ENCODE measurements at places on chromosomes 16 and 17.

DNA sequence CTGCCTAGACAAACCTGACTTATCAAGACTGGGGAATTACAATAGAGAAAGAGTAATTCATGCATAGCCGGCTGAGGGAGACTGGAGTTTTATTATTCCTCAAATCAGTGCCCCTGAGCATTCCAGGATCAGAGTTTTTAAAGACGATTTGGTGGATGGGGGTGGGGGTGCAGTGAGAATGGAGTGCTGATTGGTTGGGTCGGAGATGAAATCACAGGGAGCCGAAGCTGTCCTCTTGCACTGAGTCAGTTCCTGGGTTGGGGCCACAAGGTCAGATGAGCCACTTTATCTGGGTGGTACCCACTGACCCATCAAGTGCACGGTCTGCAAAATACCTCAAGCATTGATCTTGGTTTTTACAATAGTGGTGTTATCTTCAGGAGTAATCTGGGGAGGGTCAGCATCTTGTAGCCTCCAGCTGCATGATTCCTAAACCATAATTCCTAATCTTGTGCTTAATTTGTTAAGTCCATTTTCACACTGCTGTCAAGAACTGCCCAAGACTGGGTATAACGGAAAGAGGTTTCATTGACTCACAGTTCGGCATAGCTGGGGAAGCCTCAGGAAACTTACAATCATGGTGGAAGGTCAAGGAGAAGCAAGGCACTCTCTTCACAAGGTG, 69.6 kb downstream of the MARF1 start:
- DNase-seq = no peak

GRCh38 chr16:15466886-15467781, 32.7 kb downstream of the BMERB1 start:
- DNase-seq = no peak

GRCh38 chr16:79707876-79708275, 107.3 kb upstream of the MAF start:
- DNase-seq = no peak

GRCh38 chr17:82277851-82278250, 4.4 kb upstream of the CSNK1D start:
- DNase-seq = no peak

DNA sequence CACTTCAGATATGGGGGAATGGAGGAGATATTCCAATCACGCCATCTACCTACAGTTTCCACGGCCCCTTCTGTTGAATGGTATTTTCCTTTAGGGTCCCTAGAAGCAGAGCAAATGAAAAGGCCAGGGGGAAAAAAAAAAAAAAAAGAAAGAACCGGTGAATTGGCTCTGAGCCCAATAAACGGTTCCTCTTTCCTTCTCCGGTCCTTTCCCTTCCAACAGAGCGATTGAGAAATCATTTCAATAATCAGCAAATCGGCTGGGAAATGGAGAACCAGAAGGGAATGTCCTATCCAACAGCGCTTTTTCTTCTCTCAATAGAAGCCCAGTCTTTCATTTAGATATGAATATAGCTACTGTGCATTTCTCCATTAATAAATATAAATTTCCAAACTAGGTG, 26.8 kb upstream of the HOXB13 start:
- no peak for DNase-seq

DNA sequence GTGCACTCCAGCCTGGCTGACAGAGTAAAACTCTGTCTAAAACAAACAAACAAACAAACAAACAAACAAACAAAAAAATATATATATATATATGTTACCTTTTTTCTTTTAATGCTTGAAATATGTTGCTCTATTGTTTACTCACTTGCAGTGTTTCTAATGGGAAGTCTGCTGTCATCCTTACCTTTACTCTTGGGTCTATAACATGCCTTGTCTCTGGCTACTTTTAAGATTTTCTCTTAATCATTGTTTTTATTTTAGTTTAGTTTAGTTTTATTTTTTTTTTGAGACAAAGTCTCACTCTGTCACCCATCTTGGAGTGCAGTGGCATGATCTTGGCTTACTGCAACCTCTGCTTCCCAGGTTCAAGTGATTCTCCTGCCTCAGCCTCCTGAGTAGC, 16.1 kb upstream of the TNRC6A start:
- DNase-seq = no peak

DNA sequence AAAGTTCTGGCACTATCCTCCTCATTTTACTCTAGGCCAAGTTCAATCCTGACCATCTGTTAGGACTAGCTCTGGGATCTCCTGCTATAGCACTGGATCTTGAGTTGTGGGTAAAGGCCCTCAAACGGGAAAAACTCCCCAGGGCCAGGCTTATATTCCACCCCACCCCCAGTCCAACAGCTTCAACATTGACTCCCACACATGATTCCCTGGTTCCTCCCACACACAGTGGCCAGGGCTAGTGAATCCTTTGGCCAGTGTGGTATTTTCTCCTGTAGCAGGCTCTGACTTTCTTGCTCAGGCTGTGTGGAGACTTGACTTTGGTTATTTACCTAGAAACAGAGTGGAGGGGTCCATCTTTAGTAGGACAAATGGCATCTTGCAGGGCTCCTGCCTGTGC, 10.3 kb upstream of the AKAP10 start:
- no peak for DNase-seq

- DNase-seq = peak; percentile 58
Measured at GRCh38 chr16:24609740-24610415, 70.5 kb downstream of the RBBP6 start.

DNA sequence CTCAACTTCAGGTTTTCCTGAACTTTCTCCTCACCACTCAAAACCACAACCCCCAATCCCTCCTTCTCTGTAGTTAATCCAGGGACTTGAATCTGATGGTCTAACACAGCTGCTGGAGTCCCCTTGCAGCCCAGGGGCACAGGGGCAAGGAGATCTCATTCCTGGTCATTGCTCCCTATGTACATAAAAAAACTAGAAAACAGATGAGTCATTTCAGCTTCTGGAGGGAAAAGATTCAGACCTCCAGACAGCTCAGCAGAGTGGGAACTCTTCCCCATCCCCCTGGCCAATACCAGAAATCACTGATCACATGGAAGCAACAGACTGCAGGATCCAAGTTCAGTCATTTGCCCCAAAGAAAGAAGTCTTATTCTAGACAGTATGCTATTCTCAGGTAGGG, 62.1 kb downstream of the DYNLRB2 start:
- no peak for DNase-seq

GRCh38 chr16:66926961-66927436, 1.7 kb upstream of the RRAD start:
- peak; percentile 28 for DNase-seq

DNA sequence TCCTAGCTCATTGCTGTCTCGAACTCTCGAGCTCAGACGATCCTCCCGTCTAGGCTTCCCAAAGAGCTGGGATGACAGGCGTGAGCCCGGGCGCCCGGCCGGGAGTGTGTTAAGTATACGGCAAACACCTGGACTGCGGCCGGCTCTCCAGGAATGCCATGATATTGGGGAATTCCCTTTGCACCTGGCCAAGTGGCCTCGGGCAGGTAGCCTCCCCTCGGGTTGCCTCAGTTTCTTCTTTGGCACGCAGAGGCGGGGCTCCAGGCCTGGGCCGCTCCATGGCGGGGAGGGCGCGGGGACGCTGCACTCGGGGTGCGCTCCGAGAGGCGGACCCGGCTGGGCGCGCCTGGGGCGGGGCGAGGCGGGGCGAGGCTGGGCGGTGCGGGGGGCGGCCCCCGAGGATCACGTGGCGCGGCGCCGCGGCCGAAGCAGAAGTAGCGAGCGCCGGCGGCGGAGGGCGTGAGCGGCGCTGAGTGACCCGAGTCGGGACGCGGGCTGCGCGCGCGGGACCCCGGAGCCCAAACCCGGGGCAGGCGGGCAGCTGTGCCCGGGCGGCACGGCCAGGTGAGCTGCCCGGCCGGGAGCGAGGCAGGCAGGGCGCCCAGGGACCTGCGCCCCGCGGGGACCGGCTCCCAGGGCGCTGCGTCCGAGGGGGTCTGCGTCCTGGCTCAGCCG, at the start of gene PLCG2:
Gene PLCG2, plus strand, starts transcription at position 431 of the 675 bp plus-strand sequence. CDS start 6,699 bp downstream, outside the sequence.
- DNase-seq = peak; percentile 4

DNA sequence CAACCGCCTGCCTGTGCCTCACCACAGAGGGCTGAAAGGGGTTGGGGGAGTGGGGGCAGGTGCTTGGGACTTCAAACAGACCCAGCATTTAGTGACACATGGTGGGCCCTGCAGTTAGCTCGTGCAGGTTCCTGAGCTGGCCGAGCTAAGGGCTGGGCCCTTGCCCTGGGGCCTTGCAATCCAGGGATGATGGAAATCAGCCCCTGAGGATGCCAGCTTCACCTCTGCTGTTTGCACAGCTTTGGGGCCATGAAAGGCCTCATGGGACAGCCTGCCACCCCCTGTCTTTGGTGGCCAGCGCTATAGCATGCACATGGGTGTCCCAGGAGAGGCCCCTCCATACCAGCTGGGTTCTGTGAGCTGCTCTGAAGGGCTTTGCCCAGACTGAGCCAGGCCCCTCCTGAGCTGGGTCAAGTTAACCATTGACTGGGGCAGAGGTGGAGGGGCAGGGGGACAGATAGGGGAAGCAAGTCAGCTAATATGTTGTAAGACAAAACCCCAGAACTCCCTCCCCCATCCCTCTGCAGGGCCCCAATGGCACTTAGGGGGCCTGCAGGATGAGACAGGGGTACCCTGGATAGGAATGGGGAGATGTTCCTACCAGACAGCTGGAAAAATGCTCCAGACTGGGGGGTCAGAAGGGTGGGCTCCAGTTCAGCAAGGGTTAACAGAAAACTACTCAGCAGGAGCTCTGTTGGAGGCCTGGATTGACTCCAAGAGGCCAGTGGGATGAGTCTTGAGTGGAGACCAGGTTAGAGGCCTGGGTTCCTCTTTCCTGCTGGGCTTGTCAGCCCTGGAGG, 692 bp downstream of the PRR15L start:
- no peak for DNase-seq
